ENCODE measurements at places on chromosomes 12 and 14.

DNA sequence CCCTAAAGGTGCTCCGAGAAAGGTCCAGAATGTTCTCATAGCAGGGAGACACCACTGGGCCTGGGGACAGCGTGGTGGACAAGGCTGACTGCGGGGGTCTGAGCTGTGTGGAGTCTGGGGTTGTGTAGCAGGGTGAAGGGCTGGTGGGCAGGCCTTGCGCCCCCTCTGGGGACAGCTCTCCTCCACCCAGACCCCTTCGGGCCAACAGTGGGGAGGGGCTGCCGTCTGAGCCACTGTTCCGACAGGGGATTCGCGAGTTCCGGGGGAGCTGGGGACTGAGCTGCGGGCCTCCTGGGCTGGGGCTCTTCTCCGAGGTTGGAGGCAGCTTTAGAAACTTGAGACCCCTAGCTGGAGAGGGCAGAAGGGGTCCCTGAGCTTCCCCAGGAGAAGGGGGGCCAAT lies 32.1 kb downstream of the NCKAP5L start:
- no peak for DNase-seq

DNA sequence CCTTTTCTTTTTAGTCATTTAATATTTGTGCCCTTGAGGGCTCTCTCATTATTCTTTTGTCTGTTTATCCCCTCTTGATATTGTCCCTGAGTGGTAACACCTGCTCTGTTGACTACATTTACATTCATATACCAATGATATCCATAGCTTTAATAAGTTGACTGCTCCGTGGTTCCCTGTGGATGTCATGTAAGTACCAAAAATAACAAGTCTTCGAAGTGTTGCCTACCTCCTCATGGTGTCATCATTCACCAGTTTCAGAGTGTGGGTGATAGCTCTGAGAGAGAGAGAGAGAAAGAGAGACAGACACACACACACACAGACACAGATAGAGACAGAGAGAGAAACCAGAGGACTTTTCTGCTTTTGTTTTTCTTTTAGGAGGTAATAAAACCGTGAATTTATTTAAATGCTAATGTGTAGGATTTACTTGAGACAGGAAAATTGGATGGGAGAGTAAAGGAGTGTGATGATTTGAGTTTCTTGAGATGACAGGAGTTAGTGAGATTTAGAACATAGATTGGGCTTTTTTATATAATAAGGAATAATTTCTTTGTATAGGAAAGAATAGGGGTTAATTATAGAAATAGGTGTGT lies 52.2 kb downstream of the PAPOLA start:
- DNase-seq = no peak

GRCh38 chr14:75226755-75227544 lies 50.5 kb upstream of the TMED10 start:
- DNase-seq = no peak

GRCh38 chr14:95163132-95163531 lies 5.8 kb upstream of the DICER1 start:
- no peak for DNase-seq

GRCh38 chr12:6295094-6295811 lies 15.2 kb upstream of the PLEKHG6 start:
- no peak for DNase-seq

DNA sequence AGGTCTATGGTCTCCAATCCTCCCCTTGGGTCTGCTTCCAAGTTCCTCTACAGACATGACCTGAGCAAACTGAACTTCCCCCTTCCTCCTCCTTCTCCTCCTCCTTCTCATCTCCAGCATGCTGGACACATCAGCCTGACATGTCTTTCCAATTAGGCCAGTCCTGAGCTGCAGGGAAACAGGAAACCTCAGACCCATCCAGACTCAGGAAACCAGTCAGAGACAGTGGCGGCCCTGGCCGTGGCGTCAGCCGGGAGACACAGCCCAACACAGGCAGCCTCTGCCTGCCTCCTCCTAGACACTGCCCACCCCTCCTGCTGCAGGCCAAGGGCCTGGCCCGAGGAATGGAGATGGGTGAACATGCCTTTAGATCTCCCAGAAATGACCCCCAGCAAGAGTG lies 468.8 kb downstream of the BCL11B start:
- DNase-seq = no peak

GRCh38 chr14:49052521-49052920 lies 533.7 kb downstream of the RPS29 start:
- DNase-seq = peak; percentile 8

- no peak for DNase-seq
These were observed 68.6 kb upstream of the DIO3 start for GRCh38 chr14:101492716-101493115.

GRCh38 chr12:69388371-69388770 lies 28.8 kb downstream of the YEATS4 start:
- no peak for DNase-seq

DNA sequence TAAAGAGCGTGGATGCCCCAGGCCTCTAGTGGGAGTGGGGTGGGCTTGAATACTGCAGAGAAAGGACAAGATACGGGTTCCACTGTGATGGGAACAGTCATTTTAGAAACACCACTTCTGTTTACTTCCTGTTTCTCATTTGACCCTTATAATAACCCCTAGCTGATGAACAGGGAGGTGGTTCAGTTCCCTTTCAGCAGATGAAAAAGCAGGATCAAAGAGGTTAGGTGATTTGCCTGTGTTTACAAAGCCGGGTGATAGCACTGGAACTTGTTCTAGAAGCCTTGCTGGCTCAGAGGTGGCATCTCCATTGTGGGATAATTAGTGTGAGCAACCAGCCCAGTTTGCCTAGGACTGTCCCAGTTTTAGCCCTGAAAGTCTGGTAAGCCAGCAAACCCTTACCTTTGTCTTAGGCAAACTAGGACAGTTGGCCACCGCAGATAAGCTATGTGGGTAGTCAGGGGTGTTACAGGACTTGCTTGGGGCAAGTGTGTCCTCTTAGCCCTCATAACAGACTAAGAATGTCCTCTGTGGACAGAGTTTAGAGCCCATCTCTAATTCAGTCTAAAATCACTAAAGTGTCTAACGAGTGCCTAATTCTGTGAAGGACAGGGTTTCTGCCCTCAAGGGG lies 7.5 kb upstream of the LRP1-AS start:
- no peak for DNase-seq

- DNase-seq = peak; percentile 82
These were observed 23.1 kb upstream of the LRTM2 start for GRCh38 chr12:1797011-1797901.

DNA sequence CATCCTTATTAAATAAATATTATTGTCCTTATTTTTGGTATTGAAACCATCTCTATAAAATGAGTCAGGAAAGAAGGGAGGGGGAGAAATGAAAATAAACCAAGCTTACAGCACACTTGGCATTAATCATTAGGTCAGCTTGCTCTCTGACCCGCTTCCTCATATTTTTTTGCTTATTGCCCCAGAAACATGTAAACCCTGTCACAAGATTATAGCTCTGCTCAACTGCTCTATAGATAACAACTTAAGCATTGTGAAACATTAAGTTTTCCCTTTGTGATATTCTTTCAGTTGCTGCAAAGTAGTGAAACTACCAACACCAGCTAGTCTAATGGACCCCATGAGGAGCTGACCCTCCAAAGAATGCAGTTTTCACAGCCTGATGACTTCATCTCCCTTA lies 819.5 kb downstream of the SLC16A7 start:
- no peak for DNase-seq

- no peak for DNase-seq
These were observed 457.6 kb downstream of the EGLN3 start for GRCh38 chr14:33493266-33493665.

DNA sequence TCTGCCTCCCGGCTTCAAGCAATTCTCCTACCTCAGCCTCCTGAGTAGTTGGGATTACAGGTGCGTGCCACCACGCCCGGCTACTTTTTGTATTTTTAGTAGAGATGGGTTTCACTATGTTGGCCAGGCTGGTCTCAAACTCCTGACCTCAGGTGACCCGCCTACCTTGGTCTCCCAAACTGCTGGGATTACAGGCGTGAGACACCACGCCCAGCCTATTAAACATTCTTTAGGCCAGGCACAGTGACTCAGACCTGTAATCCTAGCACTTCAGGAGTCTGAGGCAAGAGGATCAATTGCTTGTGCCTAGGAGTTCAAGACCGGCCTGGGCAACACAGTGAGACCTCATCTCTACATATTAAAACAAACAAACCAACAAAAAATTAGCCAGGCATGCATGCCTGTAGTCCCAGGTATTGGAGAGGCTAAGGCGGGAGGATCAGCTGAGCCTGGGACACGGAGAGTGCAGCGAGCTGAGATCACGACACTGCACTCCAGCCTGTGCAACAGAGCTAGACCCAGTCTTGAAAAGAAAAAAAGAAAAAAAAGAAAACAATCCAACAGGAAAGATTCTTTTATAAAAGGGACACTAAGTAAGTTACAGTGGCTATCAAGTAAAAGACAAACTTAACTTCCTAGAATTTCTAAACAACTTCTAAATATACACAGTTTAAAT lies 70.2 kb downstream of the HECTD1 start:
- no peak for DNase-seq

DNA sequence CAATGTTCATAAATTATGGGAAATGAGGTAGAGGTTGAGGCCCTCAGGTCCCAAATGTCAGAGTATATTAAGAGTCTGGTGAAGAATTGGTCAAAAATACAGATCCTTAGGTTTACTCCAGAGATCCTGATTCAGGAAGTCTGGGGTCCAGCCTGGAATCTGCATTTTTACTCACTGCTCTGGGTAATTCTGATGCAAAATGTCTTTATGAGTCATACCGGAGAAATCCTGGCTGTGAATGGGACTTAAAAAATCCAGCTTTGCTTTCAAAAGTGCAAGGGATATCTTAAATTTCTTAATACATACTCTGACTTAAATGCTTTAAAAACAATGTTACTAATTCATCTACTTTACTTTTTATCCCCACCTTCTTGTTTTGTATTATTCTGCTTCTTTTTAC lies 74.5 kb downstream of the FERMT2 start:
- DNase-seq = no peak

DNA sequence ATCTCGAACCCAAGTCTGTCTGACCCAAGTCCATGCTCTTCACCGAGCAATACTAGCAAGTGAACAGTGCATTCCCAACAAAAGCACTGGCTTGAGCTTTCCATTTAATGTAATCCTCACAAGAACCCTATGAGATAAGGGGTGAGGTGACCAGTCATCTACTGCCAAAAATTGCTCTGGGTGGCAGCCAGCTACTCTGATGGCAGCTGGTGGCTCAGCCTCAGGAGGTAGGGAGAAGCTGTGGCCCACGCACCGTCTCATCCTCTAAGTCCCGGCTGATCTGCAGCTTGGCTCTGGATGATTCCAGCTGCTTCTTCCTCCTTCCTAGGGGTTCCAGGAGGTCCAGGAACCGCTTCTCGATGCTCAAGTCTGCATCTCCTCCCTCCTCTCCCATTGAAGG lies 75.2 kb downstream of the PLEKHG3 start:
- no peak for DNase-seq

GRCh38 chr12:131734336-131735152 lies 23.7 kb downstream of the SFSWAP start:
- no peak for DNase-seq

DNA sequence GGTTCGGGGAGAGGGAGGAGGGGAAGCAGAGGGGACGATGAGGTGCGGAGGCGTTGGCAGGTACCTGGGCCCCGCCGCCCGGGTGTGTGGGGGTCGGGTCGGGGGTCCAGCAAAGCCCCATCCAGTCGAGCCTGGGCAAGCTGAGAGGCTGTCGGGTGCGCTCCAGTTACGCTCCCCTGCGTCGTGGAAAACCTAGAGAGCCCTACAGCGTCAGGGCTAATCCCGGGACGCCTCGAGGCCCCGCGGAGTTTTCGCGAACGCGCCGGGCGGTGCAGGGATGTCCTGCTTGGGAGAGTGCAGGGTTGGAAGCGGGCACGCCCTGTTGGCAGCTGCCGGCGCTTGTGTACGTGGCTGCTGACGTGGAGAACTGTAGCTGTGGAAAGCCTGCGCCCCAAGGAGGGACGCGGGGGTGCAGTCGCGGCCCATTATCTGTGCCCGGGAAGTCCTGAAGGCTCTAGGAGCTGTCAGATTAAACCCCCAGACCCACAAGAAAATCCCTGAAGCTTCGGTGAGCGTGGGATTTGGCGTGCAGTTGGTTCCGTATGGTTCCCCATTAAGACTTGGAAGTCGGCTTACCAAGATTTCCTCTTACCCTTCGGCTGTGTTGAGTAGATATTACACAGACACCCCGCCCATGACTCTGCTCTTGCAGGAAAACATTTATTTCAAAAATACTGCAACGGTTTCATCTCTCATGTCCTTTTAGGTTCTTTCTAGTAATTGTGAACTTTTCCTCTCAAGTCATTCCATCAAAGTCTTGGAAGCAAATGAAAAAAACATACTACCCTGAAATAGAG lies 11.3 kb upstream of the SLC38A2 start:
- peak; percentile 90 for DNase-seq

- no peak for DNase-seq
These were observed 55.5 kb downstream of the NOC4L start for GRCh38 chr12:132199526-132200319.

- no peak for DNase-seq
These were observed 223.4 kb downstream of the PCNX1 start for GRCh38 chr14:71130491-71131179.

DNA sequence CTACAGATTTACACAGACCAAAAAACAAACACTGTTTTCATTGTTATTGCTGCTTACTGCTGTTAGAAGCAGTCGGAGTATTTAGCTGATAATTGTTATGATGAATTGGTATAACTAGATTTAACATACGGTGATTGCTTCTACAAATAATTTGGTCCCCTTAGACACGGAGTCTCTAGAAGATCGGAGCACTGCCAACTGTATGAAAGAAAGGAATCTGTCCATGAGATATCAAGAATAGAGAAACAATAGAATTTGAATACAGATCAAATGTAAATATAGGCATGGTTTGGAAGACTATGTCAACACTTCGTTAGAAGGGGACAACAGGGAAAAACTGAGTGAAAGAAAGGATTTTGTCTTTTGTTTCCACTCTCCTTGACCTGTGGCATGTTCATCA lies 110.9 kb downstream of the PPP2R5E start:
- DNase-seq = no peak

- DNase-seq = no peak
These were observed 479.7 kb downstream of the AACS start for GRCh38 chr12:125544960-125545359.

GRCh38 chr12:29733060-29733459 lies 50.7 kb downstream of the TMTC1 start:
- DNase-seq = no peak

- no peak for DNase-seq
These were observed 31.1 kb upstream of the AMIGO2 start for GRCh38 chr12:47110718-47111391.

GRCh38 chr14:49769171-49769570 lies 1.2 kb downstream of the KLHDC2 start:
- no peak for DNase-seq

DNA sequence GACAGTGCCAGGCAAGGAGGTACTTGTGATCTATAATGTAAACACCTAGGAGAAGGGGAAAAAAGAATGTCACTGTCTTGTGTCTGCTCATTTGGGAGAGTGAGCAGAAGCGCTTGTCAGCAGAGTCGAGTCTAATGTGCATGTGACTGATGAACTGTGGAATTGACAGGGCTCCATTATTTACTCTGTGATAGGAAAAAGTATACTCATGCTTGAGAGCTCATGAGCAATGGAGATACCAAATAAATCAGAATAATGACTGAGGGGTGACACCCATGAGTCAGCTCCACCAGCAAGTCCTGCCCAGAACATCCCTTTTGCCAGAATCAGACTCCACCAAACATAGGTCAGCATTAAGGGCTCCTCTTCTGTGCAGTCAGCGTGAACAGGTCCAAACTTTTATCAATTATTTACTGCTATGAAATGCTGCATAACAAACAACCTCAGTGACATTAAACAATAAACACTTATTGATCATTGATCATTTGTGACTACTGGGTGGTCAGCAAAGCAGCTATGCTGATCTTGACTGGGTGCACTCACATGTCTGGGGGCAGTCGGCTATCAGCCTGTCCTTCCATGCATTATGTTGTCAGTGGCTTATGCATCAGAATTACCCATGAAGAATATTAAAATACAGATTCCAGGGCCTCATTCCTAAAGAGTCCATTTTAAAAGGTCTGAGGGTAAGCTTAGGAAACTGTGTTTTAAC lies 29.2 kb upstream of the WSCD2 start:
- DNase-seq = no peak
